GM10248 (cell line): ENCODE measurements at places on chromosomes 4 and X.
A peak's percentile ranks its signal among the peaks of the same experiment; 100 is the strongest.

- no peak for DNase-seq
Observed at GRCh38 chr4:3402491-3403347, 39.0 kb upstream of the HGFAC start.

DNA sequence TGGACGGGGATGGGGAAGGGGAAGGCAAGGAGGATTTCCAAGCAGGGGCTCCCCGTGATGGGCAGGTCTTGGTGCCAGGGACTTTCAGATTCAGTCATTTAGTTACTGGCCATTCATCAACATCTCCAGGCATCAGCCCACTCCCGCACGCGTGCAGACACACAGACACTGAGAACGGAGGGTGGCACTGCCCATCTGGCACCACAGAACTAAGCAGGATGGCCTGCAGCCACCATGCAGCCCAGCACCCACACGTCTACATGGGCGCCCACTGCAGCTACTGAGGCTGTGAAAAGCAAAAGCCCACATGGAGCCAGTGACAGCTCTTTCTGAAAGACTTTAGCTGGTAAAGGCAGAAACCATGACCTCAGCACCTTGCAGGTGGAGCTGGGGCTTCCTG, 176.1 kb upstream of the PSAPL1 start:
- no peak for DNase-seq

DNA sequence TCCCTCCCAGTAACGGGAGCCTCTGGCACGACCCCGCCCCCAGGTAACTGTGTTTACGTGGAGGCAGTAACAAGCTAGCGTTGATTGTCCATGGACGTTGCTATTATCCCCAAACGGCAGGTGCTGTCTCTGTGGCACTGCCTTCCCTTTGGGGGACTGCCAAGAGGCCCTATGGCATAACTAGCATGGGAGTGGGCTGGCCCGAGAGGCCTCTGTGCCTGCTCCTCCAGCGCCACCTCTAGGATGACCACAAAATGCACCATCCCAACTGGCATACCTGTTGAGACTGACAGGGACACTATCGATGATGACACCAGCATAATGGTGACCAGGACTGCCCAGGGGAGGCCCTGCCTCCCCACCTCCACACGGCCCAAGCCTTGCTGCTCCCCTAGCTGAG, 1.5 kb downstream of the SRPK3 start:
- no peak for DNase-seq

GRCh38 chrX:136162827-136163570, 15.7 kb downstream of the FHL1 start:
- peak; percentile 26 for DNase-seq

DNA sequence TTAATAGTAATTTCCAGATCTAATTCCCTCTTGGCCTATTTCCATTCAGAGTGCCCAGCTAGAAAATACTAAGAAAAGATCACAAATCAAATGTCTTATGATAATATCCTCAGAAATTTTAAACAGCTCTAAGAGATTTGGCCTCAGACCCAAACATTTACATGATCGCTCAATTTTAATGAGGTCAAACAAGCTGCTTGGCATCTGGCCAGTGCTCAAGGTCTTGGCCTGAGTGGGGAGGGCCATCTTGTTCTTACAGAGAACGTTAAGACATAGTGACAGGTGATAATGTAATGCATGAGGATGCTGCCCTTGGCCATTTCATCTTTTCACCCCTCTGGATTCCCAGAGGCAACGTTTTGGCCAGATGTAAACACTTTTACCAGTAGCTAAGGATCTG, 159.2 kb upstream of the SLC7A11 start:
- no peak for DNase-seq

- no peak for DNase-seq
Observed at GRCh38 chr4:165369522-165369921, 9.3 kb upstream of the CPE start.

DNA sequence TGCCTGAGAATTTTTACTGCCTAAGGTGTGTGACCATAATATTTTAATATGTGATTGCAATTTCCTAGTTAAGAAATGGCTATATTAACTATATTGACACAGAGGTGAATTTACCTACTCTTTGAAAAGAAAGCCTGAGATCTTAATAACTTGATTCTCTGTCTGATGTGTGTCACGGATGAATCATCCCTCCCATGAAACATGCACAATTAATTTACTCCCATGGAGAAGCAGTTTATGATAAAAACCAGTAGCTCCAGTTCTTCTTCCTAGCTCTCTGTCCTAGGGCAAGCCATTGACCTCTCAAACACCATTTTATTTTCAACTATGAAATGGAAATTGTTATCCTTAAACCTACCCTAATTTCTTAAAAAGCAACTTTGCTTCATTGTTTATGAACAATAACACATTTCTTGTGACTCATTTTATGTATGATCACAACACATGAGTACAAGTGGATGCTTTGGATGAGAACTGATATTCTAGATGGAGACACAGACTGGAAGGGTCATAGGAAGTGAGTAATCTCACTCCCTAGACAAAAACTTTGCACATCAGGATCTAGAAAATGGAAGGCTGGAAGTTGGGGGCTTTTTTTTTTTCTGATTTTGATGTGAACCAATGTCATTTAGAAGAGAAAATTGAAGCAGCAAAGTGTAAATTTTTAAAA, 438.3 kb downstream of the GPAT3 start:
- no peak for DNase-seq

GRCh38 chr4:71713611-71714203, 70.2 kb downstream of the GC start:
- peak; percentile 8 for DNase-seq

DNA sequence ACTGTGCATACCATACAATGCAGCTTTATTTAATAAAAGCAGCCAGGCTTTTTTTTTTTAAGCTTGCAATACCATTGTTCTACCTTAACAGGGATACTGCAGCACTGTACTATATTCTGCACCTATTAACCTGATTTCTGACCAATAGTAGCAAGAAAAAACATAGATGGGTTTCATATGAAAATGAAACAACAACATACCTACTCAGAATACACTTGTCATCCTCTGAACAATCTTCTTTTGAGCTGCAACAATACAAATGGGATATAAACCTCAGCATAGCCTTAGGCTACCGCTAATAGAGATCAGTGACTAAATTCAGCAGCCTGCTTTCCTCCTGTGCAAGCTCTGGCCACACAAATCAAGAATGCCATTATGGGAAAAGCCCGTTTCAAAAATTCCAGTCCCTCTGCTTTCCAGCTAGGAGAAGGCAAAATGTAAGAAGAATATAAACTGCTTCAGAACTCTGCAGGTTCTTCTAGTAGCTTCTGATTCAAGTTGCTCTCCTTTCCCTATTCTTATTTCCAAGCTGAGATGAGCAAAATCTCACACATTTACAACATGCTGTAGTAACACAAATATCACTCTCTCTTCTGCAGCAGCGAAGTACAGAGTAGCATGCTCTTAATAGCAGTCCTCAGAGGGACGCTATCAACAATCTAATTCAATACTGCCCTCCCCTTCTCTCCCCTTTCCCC, 143.4 kb downstream of the KLHL13 start:
- no peak for DNase-seq

GRCh38 chrX:87961471-87961870, 443.9 kb downstream of the KLHL4 start:
- no peak for DNase-seq

DNA sequence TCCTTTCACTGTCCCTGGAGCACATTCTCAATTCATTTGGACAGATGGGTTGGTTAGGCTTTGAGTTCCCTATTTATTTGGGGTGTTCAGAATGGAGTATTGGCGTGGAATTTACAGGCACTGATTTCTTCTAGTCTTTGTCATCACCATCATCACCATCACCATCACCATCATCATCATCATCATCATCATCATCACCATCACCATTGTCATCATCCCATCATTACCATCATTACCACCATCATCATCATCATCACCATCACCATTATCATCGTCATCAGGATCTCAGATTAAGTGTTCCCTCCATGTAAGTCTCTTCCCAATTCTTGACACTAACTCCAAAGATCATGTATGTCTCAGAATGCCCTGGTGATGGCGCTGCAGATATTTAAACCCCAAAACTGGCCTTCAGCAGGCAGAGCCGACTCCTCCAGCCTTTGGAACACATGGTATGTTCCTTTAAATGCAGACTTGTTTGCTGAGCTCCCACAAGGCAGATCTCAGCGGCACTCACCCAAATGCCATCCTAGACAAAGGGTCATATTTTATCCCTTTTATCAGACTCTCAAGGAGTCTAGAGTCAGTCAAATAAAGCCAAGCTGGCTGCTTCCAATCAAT, 19.8 kb upstream of the FAM9A start:
- no peak for DNase-seq

GRCh38 chr4:100299046-100299840, 109.0 kb upstream of the DDIT4L start:
- no peak for DNase-seq
